Memory B cell (primary cell): ENCODE measurements at places on chromosomes 1 and 21.
A peak's percentile ranks its signal among the peaks of the same experiment; 100 is the strongest.

GRCh38 chr1:41174170-41174569 is 67.9 kb downstream of the SCMH1 start:
- DNase-seq = no peak
- H3K4me3 ChIP-seq = no peak overlapping the region
- H3K4me1 ChIP-seq = peaks cover 22% of the 10 kb centered on the region
- peaks cover 37% of the 10 kb centered on the region for H3K36me3 ChIP-seq

GRCh38 chr1:246544001-246544400 is 22.1 kb downstream of the TFB2M start:
- no peak for DNase-seq
- no peaks in the 10 kb centered on the region for H3K4me1 ChIP-seq
- H3K4me3 ChIP-seq = no peak overlapping the region
- no peak overlapping the region for H3K27ac ChIP-seq
- peaks cover 22% of the 10 kb centered on the region for H3K36me3 ChIP-seq

GRCh38 chr1:1324084-1324523 is 356 bp downstream of the INTS11 start:
- H3K4me3 ChIP-seq = peak overlapping the region; percentile 95
- H3K27me3 ChIP-seq = no peaks in the 10 kb centered on the region
- no peak for DNase-seq
- H3K27ac ChIP-seq = peak overlapping the region; percentile 88

- peaks cover 16% of the 10 kb centered on the region for H3K27me3 ChIP-seq
- DNase-seq = no peak
- H3K27ac ChIP-seq = no peak overlapping the region
- no peaks in the 10 kb centered on the region for H3K36me3 ChIP-seq
- H3K4me3 ChIP-seq = no peak overlapping the region
These were observed 84.2 kb downstream of the SPATA46 start for GRCh38 chr1:162292422-162292849.

DNA sequence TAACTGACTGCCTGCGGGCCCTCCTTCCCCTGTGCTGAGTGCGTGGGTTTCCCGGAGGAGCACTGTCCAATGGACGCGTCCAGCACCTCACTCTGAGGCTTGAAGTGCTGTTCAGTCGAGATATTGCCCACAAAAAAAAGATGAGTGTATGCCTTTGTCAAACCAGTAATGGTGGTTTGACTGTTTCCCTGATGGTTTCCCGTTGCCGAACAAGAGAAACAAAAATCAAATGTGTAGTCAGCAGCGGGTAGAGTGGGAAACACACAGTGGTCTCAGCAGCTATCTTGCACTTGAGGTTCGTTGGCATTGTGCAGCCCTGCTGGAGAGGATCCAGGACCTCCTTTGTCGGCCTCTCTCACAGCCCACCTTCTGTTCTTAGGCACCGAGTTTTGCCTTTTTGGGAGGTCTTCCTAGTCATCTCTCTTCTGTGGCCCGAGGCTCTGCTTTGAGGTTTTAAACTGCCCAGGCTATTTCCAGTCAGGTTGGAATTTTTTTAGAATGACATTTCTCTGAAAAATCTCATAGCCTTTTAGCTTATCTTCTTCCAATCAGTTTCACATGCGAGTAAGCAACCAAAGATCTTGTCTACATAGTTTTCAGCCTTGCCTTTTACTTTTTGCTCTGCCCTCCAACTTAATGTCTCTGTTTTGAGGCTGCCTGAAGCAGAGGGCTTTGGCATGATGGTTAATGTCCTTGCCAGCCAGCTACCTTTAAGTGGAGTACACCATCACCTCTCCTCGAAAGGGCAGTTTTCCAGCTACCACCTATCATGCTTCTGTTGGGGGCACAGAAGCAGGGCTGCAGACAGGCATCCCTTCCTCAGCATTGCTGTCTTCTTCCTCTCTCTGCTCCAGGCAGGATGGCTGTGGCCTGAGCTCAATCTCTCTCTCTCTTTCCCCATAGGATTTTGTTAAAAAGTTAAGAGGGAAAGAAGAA is 132.3 kb downstream of the URB2 start:
- H3K4me3 ChIP-seq = no peak overlapping the region
- H3K27ac ChIP-seq = no peak overlapping the region
- peaks cover 8% of the 10 kb centered on the region for H3K4me1 ChIP-seq
- H3K36me3 ChIP-seq = no peaks in the 10 kb centered on the region
- no peak for DNase-seq

DNA sequence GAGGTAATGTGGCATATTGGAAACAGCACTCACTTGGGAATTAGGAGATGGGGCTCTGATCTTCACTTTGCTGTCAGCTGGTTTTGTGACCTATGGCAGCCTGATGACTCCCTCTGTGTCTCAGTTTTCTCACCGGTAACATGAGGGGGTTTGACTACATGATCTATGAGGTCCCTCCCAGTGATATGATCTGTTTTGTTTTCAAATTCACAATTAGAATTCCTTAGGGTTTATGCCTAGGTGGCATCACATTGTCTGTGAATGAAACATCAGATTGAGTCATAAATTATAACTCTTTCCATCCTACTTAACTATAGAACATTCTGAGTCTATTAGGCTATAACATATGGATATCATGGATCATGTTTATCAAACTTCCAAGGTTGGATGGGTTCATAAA is 386.6 kb downstream of the PTBP2 start:
- DNase-seq = no peak
- no peak overlapping the region for H3K27ac ChIP-seq
- H3K27me3 ChIP-seq = no peaks in the 10 kb centered on the region
- H3K4me3 ChIP-seq = no peak overlapping the region
- H3K4me1 ChIP-seq = no peaks in the 10 kb centered on the region

DNA sequence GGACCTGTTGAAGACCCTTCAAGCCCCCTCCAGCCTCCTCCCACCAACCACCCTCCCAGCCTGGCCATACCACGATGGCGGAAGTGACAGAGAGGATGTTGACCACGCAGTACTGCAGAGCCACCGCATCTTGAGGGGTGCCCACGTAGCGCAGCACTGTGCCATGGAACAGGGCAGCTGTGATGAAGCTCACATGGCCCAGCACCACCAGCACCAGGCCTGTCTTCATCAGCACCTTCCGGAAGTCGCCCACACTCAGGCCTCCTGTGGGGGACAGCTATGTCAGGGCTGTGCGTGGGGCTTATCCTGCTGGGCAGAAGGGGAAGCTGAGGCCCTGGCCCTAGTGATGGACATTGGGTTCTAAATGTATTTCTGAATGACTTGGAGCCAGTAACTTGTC is 3.1 kb downstream of the TMEM54 start:
- H3K27me3 ChIP-seq = peaks cover 22% of the 10 kb centered on the region
- peaks cover 9% of the 10 kb centered on the region for H3K4me1 ChIP-seq
- no peak for DNase-seq
- no peak overlapping the region for H3K27ac ChIP-seq
- H3K36me3 ChIP-seq = no peaks in the 10 kb centered on the region

DNA sequence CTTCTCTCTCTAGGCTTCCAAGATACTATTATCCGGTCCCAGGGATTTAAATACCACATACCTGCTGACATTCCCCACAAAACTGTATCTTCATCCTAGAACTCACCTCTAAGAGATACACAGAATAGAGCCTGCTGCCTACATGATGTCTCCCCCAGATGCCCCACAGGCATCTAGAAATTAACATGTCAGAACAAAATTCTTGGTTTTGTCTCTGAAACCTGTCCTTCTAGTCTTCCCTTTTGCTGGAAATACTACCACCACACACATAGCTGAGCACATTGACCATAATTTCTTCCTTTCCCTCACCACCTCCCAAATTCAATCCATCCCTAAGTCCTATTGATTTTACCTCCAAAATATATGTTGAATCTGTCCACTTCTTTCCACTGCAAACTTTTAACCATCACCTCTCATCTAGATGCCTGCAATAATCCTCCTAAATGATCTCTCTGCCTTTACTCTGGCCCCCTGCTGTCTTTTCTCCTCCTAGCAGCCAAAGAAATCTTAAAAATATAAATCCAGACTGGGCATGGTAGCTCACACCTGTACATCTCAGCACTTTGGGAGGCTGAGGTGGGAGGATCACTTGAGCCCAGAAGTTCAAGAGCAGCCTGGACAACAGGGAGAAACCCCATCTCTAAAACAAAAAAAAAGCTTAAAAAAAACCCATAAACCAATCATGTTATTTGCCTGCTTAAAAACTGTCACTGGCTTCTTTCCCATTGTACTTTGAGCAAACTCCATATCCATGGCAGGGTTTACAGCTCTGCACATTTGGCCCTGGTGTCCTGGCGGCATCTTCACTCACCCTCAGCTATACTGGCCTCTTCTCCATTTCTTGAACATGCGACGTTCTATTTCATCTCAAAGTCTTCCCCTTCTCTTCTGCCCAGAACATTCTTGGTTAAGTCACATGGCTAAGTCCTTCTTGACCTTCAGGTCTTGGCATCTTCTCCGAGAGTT is 6.2 kb upstream of the FAM76A start:
- H3K4me1 ChIP-seq = peaks cover 3% of the 10 kb centered on the region
- H3K4me3 ChIP-seq = no peak overlapping the region
- DNase-seq = no peak
- H3K36me3 ChIP-seq = peaks cover 9% of the 10 kb centered on the region
- peaks cover 13% of the 10 kb centered on the region for H3K27me3 ChIP-seq

DNA sequence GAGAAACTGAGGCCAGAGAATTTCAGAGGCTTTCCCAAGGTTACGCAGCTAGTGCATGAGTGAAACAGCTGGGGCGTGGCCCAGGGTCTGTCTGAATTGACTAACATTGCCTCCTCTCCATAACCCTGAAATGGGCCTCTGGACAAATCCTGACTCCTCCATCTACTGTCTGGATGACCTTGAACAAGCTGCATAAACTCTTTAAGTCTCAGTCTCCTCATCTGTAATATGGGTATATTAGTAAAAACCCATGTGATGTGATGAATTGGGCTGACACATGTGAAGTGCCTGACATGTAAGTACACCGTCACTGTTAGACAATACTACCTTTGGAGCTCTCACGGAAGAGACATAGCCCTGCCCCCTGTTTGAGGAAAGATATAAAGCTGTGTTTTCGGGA is 12.3 kb upstream of the FGR start:
- H3K36me3 ChIP-seq = no peaks in the 10 kb centered on the region
- H3K4me1 ChIP-seq = peaks cover 11% of the 10 kb centered on the region
- no peaks in the 10 kb centered on the region for H3K27me3 ChIP-seq
- no peak overlapping the region for H3K27ac ChIP-seq

- no peak for DNase-seq
- H3K4me3 ChIP-seq = no peak overlapping the region
- H3K4me1 ChIP-seq = peaks cover 2% of the 10 kb centered on the region
- H3K27ac ChIP-seq = no peak overlapping the region
These were observed 40.1 kb downstream of the BTF3L4 start for GRCh38 chr1:52096216-52096615.
